ENCODE measurements at places on chromosomes 12 and 14.
A peak's percentile ranks its signal among the peaks of the same experiment; 100 is the strongest.

DNA sequence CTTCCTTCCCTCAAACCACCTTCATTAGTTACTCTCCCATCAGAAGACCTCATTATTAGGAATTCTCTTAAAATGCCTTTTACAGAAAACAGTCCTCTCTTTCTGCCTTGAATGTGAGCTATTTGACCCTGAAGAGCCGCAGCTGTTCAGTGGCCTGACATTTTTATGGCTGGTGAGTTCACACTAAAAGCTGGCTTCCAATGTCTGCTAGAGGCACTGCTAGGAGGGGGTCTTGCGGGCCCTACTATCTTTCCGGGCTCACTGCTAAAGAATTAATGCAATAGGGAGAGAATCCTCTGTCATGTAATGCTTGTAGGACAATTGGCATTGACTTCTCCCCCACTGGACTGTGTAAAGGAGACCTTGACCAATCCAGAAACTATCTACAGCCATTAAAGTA is 87.7 kb downstream of the GPR135 start:
- DNase-seq = no peak

GRCh38 chr12:88468581-88468980 is 111.7 kb downstream of the KITLG start:
- no peak for DNase-seq

GRCh38 chr14:73700325-73700724 is 13.9 kb downstream of the PNMA1 start:
- DNase-seq = peak; percentile 20

- DNase-seq = no peak
These were observed 19.5 kb upstream of the PEX5 start for GRCh38 chr12:7169951-7170350.

GRCh38 chr12:118946256-118946655 is 35.1 kb upstream of the SRRM4 start:
- DNase-seq = no peak

DNA sequence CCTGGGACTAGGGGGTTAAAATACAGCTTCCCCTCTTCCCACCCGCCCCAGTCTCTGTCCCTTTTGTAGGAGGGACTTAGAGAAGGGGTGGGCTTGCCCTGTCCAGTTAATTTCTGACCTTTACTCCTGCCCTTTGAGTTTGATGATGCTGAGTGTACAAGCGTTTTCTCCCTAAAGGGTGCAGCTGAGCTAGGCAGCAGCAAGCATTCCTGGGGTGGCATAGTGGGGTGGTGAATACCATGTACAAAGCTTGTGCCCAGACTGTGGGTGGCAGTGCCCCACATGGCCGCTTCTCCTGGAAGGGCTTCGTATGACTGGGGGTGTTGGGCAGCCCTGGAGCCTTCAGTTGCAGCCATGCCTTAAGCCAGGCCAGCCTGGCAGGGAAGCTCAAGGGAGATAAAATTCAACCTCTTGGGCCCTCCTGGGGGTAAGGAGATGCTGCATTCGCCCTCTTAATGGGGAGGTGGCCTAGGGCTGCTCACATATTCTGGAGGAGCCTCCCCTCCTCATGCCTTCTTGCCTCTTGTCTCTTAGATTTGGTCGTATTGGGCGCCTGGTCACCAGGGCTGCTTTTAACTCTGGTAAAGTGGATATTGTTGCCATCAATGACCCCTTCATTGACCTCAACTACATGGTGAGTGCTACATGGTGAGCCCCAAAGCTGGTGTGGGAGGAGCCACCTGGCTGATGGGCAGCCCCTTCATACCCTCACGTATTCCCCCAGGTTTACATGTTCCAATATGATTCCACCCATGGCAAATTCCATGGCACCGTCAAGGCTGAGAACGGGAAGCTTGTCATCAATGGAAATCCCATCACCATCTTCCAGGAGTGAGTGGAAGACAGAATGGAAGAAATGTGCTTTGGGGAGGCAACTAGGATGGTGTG is 1.9 kb downstream of the GAPDH start:
- no peak for DNase-seq
